Hepatocyte (in vitro differentiated cells): ENCODE measurements at places on chromosomes 16 and 17. TPM values are rescaled to one million over a fixed set of nuclear protein-coding genes. Genes with fewer than 3 reads are reported as not detected.
A peak's percentile ranks its signal among the peaks of the same experiment; 100 is the strongest.

Gene SMARCD2
- 55.5 and 65.7 TPM in 2 replicates for total RNA-seq

Gene MT3
- total RNA-seq = not detected in 2 replicates

Gene PIK3R6
- 0.10 TPM in 1 of 2 replicates, not detected in the other for total RNA-seq

- DNase-seq = no peak
Observed at GRCh38 chr16:56475201-56475600, 23.8 kb downstream of the OGFOD1 start.

Gene OR1F1
- total RNA-seq = not detected in 2 replicates

Gene PYDC1
- not detected in 2 replicates for total RNA-seq

Gene HEXIM2
- 6.7 and 12.2 TPM in 2 replicates for total RNA-seq

Gene ADORA2B
- total RNA-seq = 9.2 and 11.4 TPM in 2 replicates

GRCh38 chr17:2935632-2936031 is 127.8 kb downstream of the OR1D5 start:
- no peak for DNase-seq

GRCh38 chr16:56732366-56732765 is 2.4 kb downstream of the NUP93 start:
- no peak for DNase-seq

GRCh38 chr17:76267051-76267576 is 2.0 kb downstream of the UBALD2 start:
- DNase-seq = no peak

Gene ABCC11
- 0.88 and 2.0 TPM in 2 replicates for total RNA-seq

- DNase-seq = peak; percentile 83
Observed at GRCh38 chr17:59329176-59330052, 2.0 kb upstream of the YPEL2 start.

DNA sequence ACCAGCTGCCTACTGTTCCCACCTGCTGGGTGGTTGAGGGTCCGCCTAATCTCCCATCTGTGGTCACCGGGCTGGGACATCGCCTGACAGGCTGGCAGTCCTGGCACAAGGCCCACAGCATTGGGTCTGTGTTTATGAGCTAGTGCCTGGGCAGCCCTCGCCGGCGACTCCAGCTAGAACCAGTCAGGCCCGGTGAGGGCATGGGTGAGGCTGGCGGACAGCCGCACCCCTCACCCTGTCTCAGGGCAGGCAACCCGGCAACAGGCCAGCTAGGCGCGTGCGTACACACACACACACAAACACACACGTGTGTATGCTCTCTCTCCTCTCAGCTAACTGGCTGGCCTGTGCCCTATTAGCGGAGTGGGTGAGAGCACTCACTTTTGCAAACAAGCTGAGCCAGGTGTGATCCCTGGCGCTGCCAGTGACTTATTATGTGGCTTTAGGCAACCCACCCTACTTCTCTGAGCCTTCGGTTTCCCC is 10.4 kb downstream of the HSD11B2 start:
- DNase-seq = no peak

- peak; percentile 72 for DNase-seq
Observed at GRCh38 chr17:28725660-28726225, 290 bp downstream of the TLCD1 start.

- no peak for DNase-seq
Observed at GRCh38 chr17:27403480-27404005, 52.7 kb upstream of the KSR1 start.

- peak; percentile 10 for DNase-seq
Observed at GRCh38 chr17:32899236-32900013, 22.5 kb upstream of the MYO1D start.

Gene WNT3
- 5.3 and 6.1 TPM in 2 replicates for total RNA-seq

Gene FBXL16
- total RNA-seq = 0.07 and 0.28 TPM in 2 replicates

DNA sequence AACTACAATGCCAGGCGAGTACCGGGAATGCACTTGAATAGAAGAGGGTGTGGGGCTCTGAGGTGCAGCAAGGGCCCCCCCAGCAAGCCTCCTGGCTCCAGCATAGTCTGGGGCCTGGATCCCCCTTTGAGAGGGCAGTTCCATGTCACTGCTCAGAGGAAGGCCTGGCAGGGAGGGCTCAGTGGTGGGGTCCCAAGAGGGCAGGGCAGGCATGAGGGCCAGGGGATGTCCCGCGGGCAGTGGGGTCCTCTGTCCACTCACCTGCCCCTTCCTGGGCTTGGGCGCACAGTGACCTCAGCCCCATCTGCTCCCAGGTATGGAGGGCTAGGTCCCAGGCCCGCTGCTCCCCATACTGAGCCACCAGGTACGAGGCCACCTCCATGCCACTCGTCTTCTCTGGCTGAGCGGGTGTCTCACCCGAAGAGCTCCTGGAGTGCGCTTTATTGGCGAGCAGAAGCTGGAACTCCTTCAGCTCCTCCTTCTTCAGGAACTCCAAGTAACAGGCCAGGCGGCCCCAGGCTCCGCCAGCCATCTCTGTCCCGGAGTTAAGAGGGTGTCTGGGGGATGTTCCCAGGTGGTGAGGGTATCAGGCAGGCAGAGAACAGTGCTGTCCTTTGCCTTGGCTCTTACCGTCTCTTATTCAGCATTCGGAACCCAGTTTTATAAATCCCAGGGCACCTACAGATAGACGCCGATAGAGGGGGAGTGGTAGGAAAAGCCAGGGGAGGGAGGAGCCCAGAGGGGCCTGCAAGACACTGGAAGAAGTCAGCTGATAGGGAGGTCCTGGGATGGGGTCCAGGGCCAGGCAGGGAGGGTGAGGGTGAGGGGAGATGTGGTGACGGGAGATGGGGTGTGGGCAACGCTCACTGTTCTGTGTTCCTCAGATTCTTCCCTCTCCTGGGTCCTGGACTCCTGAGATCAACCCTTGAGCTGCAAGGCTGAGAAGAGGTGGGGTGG is 605 bp downstream of the NLRP1 start:
- no peak for DNase-seq

GRCh38 chr17:54536306-54536705 is 364.3 kb upstream of the TOM1L1 start:
- no peak for DNase-seq

DNA sequence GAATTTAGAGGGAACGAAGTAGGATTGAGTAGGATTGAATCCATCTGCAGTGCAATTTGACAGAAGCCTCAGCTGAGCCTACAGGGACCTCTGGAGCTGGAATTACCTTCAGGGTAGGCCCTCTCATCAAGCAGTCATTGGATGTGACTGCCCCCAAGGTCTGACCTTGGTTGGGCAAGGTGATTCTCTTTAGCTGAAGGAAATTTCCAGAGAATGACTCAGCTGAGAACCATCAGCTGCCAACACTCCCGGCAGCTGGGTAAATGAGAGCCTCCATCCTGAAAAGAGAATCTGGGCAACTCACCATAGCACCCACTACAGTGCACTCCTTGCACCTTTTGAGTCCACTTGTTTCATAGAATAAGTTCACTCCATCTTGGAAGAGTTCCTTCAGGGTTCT is 113.5 kb upstream of the MED13 start:
- DNase-seq = peak; percentile 16

Gene SERPINF2
- total RNA-seq = 127 and 140 TPM in 2 replicates

Gene PLCG2
- 5.0 and 7.8 TPM in 2 replicates for total RNA-seq

DNA sequence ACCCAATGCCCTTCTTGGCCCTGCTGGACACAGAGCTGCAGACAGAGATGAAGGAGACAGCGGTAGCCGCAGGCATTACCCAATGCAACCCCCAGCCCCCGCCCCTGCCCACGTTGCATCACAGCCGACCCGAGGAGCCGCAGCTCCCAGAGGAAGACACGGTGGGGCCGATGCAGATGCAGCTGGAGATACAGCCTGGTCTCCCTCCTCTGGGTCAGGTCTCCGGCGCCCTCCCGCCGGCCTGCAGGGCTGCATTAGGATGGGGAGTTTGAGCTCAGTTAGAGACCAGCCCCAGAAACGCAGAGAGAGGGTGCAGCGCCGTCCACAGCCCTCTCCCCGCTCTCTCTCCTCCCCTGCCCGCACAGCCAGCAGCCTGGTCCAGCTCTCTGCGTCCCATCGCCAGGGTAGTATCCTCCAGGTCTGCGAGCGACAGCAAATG is 19.4 kb upstream of the UBE2I start:
- no peak for DNase-seq

GRCh38 chr16:72996291-72997062 is 51.5 kb downstream of the ZFHX3 start:
- peak; percentile 48 for DNase-seq

DNA sequence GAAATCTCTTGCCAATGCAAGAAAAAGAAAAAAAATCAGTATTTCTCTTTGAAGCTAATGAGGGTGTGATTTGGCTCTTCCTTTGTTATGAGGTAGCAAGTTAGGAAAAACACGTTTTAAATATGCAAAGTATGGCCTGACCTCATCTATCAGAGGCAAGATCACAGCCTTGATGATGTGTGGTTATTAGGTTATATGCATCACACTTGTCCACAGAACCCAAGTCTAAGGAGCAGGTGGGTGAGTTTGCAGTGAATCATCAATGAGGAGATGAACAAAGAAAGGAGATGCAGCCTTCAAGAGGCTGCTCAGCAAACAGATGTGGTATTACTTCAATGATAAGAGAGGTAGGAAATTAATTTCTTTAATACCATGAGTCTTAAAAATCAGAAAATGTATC is 594.8 kb upstream of the CDH5 start:
- no peak for DNase-seq

DNA sequence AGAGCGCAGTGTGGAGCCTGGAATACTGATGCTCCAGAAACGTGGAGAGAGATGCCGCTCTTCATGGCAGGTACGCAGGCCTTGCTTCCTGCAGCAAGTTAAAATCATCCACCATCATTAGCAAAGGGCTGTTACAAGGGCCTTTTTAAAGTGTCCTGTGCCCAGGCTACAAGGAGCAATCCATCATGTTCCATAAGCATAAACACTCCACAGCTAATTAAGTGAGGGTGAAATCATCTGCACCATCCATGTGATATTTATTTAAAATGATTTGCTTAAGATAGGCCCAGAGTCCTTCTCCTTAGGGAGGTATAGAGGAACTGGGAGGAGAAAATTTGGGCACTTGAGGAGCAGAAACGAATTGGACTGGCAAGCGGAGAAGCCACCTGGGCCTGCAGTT is 372.1 kb downstream of the XYLT1 start:
- no peak for DNase-seq

- no peak for DNase-seq
Observed at GRCh38 chr17:73478334-73478733, 165.9 kb downstream of the SDK2 start.

Gene ARMC5
- 11.4 and 12.2 TPM in 2 replicates for total RNA-seq

GRCh38 chr17:31480067-31480466 is 88.6 kb downstream of the RAB11FIP4 start:
- DNase-seq = no peak

Gene DNAH9
- total RNA-seq = 1.2 and 3.8 TPM in 2 replicates

GRCh38 chr17:797236-797840 is 15.2 kb downstream of the MRM3 start:
- DNase-seq = no peak
